ENCODE measurements at places on chromosomes 2 and 18. TPM values are rescaled to one million over a fixed set of nuclear protein-coding genes. Genes with fewer than 3 reads are reported as not detected.

POLR1B gene
- total RNA-seq = 24.1 TPM

FAM168B gene
- total RNA-seq = 73.2 TPM

KYNU gene
- total RNA-seq = 242 TPM

ASXL3 gene
- not detected for total RNA-seq

IL36RN gene
- total RNA-seq = 0.14 TPM

TUBB8B gene
- total RNA-seq = not detected

Data from A549 treated with Hydrocortisone at 1 μM for 4 hours (cell line).